ENCODE measurements at places on chromosomes 6 and 20.

- no peak for DNase-seq
These were observed 241.0 kb downstream of the ADGRG6 start for GRCh38 chr6:142542704-142543233.

- DNase-seq, result no peak
These were observed 40.0 kb downstream of the PLAGL2 start for GRCh38 chr20:32167552-32167951.

GRCh38 chr20:62304331-62305148 is 1.7 kb downstream of the ADRM1 start:
- no peak for DNase-seq

DNA sequence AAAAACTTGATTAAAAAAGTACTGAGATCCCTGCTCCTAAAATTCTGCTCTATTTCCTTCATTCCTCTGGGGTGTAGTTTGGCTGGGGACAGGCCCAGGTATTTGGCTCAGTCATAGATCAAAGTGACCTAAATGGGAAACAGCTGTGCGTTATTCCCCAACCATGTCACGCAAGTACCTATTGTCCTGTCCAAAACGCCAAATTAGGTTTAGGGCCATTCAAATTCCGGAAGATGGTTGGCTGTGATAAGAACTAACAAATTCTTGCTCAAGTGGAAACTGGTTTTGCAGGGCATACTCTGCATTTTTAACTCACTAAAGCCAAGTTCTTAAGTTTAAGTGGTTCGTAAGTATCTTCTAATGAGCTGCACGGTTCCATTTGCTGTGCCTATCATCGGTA is 147.6 kb upstream of the TMEM170B start:
- DNase-seq, result no peak

DNA sequence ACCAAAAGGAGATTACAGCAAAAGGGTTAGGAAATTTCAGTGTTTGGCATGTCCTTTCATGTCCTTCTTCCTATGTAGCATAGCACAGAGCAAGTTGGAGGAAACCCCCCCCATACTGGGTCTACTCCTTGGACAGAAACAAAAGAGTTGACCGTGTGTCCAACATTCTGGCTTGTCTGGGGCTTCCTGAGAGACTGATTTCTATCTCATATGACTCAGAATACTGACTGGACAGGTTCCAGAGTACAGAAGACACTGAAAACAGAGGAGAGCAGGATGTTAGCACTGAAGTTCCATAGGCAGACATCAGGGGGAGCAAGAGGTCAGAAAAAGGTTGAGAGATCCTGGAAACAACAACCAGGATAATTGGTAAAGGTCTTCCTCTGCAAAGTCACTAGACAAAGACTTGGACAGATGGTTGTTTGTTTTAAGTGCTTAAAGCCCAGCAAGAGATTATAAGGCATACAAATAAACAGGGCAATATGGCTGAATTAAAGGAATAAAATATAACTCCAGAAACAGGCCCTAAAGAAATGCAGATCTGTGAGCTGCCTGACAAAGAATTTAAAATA is 48.4 kb downstream of the USP49 start:
- DNase-seq, result peak; percentile 95

DNA sequence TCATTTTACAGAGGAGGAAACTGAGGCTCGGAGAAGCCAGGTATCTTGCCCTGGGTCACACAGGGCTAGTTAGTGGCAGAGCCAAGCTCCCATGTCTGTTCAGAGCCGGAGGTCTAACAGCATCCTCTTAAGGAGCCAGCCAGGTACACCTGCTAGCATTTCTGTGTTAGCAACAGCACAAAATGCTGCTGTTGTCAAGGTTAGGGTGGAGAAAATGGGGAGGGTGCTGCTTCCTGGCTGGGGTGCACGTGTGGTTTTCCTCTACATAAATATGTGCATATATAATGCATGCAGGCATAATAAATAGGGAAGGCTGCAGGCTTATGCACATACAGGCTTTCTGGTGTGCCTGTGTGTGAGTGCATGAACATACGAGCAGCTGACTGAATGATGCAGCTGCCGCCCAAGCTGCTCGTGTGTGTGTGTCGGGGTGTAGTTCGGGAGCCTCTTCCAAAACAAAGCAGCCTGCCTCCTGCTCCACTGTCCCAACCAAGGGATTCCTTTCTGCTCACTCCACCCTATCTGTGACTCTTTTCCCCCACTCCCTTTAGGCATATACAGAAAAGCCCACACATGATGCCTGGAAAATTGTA is 86.6 kb downstream of the CD40 start:
- DNase-seq, result no peak

GRCh38 chr20:41221614-41222218 is 84.4 kb downstream of the PLCG1 start:
- no peak for DNase-seq

DNA sequence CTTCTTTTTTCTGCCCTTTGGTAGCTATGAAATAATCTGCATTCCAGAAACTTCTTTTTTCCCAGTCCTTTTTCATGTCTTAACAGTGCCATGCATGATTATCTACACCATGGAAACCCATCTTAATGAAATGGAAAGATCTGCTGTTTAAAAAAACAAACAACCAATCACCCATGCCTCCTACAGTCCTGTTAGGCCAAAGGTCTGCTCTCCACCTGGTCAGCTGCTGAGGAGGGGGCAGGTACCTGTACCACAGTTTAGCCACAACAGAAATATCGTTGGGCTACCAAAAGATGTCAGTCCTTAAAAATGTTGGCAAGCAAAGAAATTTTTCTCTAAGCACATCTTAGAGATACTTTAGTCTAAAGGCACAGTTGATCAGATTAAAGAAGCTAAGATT is 112.6 kb downstream of the SLC16A10 start:
- no peak for DNase-seq

DNA sequence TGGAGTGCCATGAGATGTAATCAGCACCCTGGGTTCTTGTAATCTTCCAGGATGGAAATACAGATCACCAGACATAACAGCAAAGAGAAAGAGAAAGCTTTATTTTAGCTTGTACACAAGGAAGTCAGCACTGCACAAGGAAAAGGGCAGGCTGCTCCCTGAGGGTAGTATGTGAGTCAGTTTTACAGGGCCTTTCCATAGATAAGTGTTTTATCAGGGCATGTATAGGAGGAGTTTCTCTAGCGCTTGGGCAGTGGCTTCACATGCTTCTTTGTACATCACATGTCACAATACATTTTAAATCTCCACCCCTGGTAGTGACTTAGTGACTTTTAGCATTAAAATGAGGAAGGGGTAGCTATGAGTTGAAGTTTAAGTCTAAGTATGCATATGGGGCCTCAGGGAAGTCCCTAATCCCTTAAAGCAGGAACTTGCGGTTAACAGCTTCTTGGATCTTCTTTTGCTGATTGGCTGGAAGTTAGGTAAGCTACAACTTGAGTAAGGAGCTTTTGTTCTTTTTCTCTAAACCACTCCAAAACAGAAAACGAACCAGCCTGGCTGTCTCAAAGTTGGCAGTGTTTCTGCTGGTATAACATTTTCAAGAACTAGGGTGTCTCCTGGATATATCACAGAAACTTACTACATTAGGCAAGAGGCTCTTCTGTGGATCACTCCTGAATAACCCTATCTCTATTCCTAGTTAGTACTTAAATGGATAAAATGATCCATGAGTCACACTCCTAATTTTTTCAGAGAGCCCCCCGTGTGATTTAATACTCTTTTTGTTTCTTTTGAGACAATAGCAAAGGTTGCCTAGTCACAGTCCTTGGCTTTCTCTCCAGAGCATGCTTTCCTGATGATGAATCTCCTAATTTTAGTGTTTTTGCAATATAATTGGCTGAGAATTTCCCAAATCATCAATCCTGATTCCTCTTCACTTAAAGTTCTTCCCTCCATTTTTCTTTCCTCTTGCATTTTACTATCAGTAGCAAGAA is 60.2 kb downstream of the MRAP2 start:
- no peak for DNase-seq

GRCh38 chr6:137723273-137724017 is 143.6 kb upstream of the TNFAIP3 start:
- no peak for DNase-seq

DNA sequence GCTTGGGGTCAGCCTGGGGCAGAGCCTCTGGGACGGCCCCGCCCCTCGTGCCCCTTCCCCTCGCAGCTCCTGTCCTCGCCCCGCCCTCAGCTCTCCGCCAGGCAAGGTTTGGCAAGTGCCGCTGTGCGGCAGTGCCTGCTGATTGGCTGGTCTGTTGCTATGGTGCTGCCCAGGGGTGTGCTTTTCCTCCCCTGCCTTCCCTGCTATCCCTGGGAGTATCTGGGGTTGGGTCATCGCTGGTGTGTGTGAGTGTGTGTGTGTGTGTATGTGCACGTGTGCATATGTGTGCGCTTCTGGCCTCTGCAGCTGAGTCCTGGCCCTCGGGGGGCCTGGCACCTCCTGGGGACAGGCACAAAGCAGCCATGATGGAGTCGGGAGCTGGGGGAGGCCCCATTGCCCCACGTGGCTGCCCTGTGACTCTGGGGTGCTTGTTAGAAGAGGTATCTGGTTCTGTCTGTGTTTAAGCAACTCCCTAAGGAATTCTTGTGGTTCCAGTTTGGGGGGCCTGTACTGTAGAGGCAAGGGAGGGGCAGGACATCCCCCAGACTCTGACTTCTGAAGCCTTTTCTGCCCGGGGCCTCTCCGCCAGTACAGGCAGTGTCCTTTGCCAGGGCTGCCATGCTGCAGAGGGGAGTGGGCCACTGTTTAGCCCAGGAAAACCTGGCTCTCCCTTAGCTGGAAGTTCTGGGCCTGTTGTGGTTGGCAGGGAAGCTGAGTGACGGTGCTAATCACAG is 6.9 kb downstream of the RTEL1 start:
- DNase-seq, result no peak

DNA sequence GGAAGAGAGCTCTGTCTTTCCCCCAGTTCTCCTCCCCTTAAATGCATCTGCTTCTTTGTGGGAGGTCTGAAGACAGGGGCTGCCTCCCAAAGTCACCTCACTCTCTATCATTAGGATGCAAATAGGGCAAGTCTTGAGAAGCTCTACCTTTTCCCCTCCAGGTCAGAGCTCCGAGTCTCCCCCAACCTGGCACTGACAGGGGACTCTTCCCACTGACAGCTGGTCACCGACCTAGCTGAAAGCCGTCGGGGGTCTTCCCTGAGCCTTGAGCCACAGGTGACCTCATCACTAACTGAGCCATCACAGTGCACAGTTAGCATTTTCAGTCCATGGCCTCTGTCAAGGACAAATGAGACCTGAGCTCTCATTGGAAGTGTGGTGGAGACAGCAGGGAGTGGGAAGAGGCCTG is 386.7 kb downstream of the HACE1 start:
- DNase-seq, result no peak

Data from HFF-Myc (cell line).